Daoy (cell line): ENCODE measurements at places on chromosomes 1 and 21. TPM values are rescaled to one million over a fixed set of nuclear protein-coding genes. Genes with fewer than 3 reads are reported as not detected.
A peak's percentile ranks its signal among the peaks of the same experiment; 100 is the strongest.

The HES4 gene
- total RNA-seq = 30.1 and 36.3 TPM in 2 replicates

The GALNT2 gene
- total RNA-seq = 58.4 and 63.1 TPM in 2 replicates

The PTGFR gene
- total RNA-seq = 1.8 and 2.9 TPM in 2 replicates

The UBXN11 gene
- 6.0 and 9.0 TPM in 2 replicates for total RNA-seq

The CYP4A22 gene
- total RNA-seq = not detected in 2 replicates

- DNase-seq = peak; percentile 69
Measured at GRCh38 chr1:159197561-159198557, 6.8 kb upstream of the ACKR1 start.

DNA sequence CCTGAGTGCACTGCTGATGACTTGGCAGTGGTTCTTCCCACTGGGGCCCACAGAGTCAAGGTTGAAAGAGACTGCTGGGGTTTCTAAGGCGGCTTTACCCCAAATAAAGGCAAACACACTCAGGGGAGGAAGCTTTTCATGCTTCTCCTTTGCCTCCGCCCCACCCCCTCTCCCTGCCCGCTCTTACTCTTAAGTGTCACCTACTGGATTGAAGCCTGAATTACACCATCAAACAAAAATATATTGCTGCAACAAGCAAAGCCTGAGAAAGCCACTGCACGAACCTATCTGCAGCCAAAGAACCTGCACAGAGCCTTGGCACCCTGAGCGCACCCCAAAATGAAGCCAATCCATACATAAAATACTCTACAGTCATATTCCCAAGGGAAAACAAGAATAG lies 63.1 kb downstream of the PTGFR start:
- DNase-seq = peak; percentile 10

- no peak for DNase-seq
Measured at GRCh38 chr1:197145446-197146024, 934 bp downstream of the ASPM start.
